ENCODE measurements at places on chromosomes 2 and 18.
A peak's percentile ranks its signal among the peaks of the same experiment; 100 is the strongest.

DNA sequence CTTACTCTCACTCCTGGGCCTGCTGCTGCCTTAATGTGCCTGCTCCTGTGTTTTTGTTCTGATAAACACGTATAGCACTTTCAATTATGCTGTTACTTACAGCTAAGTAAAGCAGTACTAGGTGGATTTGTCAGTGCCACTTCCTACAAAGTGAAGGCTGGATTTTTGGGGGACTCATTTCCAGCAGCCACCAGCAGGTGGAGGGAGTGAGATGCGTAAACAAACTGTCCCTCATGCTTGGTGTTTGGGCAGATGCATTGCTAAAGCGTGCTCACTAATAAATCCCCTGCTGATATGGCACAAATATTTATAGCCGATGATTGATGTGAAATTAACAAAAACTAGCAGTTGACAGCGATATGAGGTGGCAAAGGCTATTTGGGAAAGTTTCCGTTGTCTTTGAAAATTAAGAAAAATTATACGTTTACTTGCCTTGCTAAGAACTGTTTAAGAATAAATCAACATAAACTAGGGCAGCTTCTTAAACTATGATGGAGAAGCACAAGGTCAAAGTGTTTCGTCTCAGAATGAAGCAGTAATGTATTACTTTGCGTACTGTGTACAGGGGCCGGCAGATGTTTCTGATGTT lies 101.7 kb downstream of the AGAP1 start:
- peak; percentile 91 for DNase-seq

- DNase-seq = no peak
Measured at GRCh38 chr2:12980817-12981216, 264.1 kb downstream of the TRIB2 start.

GRCh38 chr2:135257383-135258090 lies 205.4 kb downstream of the RAB3GAP1 start:
- no peak for DNase-seq

GRCh38 chr2:100610381-100610831 lies 47.6 kb downstream of the PDCL3 start:
- peak; percentile 85 for DNase-seq

GRCh38 chr2:96104487-96104861 lies 11.9 kb downstream of the ADRA2B start:
- DNase-seq = no peak

- no peak for DNase-seq
Measured at GRCh38 chr2:170076189-170076588, 101.8 kb upstream of the MYO3B start.

DNA sequence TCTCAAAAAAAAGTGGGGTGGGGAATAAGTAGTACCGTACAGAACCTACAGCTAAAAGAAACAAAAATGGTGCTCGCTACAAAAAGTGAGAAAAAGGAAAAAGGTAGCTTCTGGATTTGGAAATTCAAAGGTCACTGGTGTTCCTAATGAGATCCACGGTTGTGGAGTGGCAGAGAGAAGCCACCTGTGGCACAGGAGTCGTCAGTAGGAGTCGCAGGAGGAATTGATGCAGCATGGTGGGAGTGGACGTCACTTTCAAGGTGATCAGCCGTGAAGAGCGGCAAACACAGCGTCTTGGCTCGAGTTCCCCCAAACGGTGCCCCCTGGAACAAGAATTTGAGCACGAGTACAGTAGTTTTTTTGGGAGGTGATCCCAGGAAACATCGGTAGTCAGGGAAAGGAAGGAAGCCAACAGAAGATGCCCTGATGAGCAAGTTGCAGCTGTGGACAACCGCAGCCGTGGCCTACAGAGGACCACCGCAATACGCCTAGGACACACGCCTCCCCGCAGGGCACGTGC lies 1.4 kb upstream of the TTL start:
- no peak for DNase-seq

- DNase-seq = no peak
Measured at GRCh38 chr2:174570318-174570958, 27.2 kb downstream of the WIPF1 start.

DNA sequence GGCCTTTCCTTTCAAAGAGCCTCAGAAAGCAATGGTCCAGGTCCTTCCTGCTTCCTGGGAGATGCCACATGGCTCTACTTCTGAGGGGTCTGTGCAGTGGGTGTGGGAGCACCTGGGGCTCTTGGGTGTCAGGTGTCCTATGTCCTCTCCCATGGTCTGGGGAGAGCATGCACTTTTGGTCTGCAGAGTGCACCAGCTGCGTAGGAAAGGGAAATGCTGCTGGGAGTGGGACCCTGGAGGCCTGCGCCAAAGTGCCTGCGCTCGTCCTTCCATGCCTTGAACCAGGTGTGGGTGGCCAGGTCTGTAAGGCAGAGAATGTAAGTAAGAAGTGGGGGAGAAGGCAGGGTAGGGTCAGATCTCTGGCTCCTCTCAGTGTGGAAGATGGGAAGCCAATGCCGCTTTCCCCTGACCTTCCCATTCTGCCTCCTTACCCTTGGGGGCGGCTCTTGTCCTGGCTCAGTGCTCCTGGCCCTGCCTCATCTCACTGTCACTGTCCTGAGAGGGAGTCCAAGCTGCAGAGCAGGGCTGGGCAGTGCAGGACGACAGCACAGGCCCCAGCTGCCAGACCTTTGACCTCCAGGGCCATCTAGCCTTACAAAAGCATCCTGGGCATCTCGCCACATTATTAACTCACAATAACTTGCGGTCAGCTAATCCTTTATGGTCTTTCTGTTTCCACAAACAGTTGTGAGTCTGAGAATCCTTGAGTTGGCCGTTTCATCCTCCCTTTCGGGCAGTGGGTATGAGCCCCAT lies 6.6 kb upstream of the PROM2 start:
- no peak for DNase-seq

GRCh38 chr2:195646424-195646823 lies 10.6 kb upstream of the SLC39A10 start:
- no peak for DNase-seq

DNA sequence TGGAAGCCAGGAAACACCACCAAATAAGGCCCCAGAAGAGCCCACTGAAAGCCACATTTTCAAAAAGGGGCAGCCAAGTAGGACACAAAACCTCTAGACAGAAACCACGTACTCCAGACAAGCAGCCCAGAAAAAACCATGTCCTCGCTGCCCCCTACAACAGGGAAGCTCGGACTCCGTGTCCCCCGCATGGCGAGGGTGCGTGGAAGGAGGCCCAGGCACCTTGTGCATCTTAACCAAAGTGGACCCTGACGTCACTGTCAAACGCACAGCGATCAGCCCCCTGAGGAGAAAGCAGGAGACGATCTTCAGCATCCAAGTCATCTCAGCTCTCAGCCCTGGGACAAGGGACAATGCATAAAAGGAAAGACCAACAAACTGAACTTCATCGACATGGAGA lies 168.4 kb downstream of the EIPR1 start:
- DNase-seq = no peak

GRCh38 chr2:196431957-196432356 lies 207.6 kb upstream of the CCDC150 start:
- peak; percentile 29 for DNase-seq

- no peak for DNase-seq
Measured at GRCh38 chr2:224405412-224405811, 3.5 kb upstream of the FAM124B start.

DNA sequence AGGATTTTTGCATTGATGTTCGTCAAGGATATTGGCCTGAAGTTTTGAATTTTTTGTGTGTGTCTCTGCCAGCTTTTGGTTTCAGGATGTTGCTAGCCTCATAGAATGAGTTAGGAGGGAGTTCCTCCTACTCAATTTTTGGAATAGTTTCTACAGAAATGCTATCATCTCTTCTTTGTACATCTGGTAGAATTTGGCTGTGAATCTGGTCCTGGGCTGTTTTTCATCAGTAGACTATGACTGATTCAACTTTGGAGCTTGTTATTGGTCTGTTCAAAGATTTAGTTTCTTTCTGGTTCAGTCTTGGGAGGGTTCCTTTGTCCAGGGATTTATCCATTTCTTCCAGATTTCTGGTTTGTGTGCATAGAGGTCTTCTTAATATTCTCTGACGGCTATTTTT lies 166.7 kb downstream of the ST6GAL2 start:
- no peak for DNase-seq

DNA sequence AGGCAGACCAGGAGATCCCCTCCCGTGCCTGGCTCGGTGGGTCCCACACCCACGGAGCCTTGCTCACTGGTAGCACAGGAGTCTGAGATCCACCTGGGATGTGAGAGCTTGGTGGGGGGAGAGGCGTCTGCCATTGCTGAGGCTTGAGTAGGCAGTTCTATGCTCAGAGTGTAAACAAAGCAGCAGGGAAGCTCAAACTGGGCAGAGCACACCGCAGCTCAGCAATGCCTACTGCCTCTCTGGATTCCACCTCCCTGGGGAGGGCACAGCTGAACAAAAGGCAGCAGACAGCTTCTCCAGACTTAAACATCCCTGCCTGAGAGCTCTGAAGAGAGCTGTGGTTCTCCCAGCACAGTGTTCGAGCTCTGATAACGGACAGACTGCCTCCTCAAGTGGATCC lies 85.1 kb downstream of the UGP2 start:
- DNase-seq = no peak

- DNase-seq = no peak
Measured at GRCh38 chr2:126788652-126789051, 110.0 kb upstream of the TEX51 start.

DNA sequence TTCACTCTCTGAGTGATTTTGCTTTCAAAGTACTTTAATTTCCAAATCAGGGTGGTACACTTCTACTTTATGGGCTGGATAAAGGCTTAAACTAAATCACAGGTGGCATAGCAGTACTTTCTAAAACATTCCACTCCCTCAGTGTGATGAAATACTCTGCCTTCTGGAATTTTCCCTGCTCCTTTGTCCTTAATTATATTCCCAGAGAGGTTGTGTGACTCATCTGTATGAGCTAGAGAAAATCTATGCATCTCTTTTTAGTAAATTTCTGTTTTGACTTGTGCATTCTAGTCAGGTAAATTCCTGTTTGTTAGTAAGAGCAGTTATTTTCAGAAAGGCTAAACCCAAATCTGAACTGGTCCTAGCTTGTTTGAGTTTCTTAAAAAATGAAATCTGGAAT lies 29.0 kb upstream of the PLA2R1 start:
- DNase-seq = no peak

DNA sequence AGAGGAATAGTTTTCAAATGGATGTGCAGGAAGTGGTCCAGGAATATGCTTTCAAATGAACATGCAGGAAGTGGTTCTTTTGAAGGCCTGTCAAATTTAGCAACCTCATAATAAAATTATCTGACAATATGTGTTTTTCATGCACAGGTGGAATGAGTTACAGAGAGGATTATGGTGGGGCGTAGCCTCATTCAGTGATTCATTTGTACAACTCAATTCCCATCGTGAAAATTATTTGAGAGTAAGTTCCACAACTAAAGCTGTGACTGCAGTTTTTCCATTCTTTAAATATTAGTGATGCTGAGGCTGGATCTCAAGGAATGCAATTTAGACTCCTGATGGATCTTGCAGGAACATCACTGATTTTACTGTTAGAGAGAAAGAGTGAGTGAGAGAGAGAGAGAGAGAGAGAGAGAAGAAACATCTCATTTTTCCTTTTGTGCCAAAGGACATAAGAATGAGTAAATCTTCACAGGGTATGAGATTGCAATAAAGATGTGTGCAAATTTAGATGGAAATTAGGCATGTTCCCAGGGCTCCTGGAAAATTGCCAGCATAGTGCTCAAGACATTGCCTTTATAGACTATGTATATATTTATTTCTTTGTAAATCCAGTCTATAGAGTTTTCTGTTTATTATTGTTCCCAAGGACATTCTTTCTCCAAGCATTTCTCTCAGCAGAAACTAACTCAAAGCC lies 394.9 kb upstream of the ZEB2 start:
- DNase-seq = peak; percentile 31

GRCh38 chr2:134718023-134718816 lies 580 bp downstream of the TMEM163 start:
- DNase-seq = peak; percentile 29

GRCh38 chr2:15561574-15562344 lies 625 bp upstream of the NBAS start:
- peak; percentile 60 for DNase-seq
